ENCODE measurements at places on chromosomes 7 and 10. TPM values are rescaled to one million over a fixed set of nuclear protein-coding genes. Genes with fewer than 3 reads are reported as not detected.

- H3K36me3 ChIP-seq = no peaks in the 10 kb centered on the region
- H3K27me3 ChIP-seq = peaks cover 12% of the 10 kb centered on the region
- DNase-seq = no peak
- no peak overlapping the region for H3K4me3 ChIP-seq
- no peak overlapping the region for H3K27ac ChIP-seq
Measured at GRCh38 chr7:23212841-23213240, 31.0 kb downstream of the NUP42 start.

Gene USP6NL
- 0.83 TPM for total RNA-seq

GRCh38 chr7:7642081-7642480, 1.5 kb downstream of the UMAD1 start:
- H3K27me3 ChIP-seq = no peaks in the 10 kb centered on the region
- H3K27ac ChIP-seq = peak overlapping the region; percentile 97
- H3K4me1 ChIP-seq = peaks cover 31% of the 10 kb centered on the region
- peaks cover 16% of the 10 kb centered on the region for H3K36me3 ChIP-seq
- H3K4me3 ChIP-seq = peak overlapping the region; percentile 97
- DNase-seq = no peak

- no peaks in the 10 kb centered on the region for H3K27me3 ChIP-seq
- peaks cover 43% of the 10 kb centered on the region for H3K4me1 ChIP-seq
- H3K36me3 ChIP-seq = no peaks in the 10 kb centered on the region
Measured at GRCh38 chr10:110461530-110461929, 36.2 kb upstream of the DUSP5 start.

Gene ZNF783
- 27.4 TPM for total RNA-seq

GRCh38 chr10:113679463-113680189, at the start of gene CASP7:
TSS of gene CASP7 (plus strand) at chr10:113679912. CDS start at chr10:113697494, 17,582 bp downstream.
- H3K36me3 ChIP-seq = peaks cover 21% of the 10 kb centered on the region
- peaks cover 3% of the 10 kb centered on the region for H3K27me3 ChIP-seq
- peak; percentile 96 for DNase-seq
- H3K4me3 ChIP-seq = peak within 1 kb of the TSS; percentile 89
- H3K4me1 ChIP-seq = peaks cover 40% of the 10 kb centered on the region

DNA sequence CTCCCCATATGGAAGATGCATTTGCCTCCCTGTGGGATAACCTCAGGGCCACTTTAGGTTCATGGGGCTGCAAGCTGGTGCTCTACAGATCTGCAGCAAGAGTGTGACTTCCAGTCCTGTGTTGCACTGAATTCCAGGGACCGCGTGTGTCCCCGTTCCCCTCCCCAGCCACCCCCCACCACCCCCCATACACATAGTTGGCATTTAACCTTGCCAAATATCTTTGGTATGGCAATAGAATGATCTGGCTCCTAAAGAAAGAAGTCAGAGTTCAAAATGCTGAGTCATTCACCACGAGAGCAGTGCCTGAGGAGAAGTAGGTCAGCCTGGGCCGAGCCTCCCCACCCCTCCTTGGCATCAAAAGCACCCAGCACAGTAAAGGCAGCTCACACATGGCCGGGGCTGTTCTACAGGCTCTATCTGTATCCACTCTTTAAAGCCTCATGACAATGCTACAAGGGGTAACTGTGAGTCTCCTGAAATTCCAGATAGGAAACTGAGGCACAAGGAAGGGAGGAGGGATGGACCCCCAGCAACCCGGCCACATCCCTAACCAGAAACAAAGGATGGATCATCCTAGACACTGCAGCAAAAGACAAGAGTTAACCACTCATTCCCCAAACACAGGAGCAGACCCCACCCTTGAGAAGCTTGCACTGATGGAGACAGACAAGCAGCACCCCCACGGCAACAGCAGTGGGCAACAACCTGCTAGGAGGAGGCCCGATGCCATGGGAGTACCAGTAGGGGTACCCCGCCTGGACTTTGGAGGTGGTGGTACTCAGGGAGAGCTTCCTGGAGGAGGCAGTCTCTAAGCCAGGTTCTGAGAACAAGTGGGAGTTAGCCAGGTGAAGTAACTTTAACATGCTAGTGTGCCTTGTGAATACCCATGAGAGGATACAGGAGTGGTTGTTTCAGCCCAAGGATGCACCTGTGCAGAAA, 70.3 kb upstream of the NANOS1 start:
- no peaks in the 10 kb centered on the region for H3K27me3 ChIP-seq
- no peak overlapping the region for H3K4me3 ChIP-seq
- H3K4me1 ChIP-seq = peaks cover 4% of the 10 kb centered on the region
- no peaks in the 10 kb centered on the region for H3K36me3 ChIP-seq

Gene LIPK
- total RNA-seq = not detected

Gene ARMC3
- total RNA-seq = not detected

GRCh38 chr7:94348142-94348541, 46.6 kb upstream of the COL1A2 start:
- H3K27ac ChIP-seq = no peak overlapping the region
- H3K27me3 ChIP-seq = peaks cover 7% of the 10 kb centered on the region
- no peaks in the 10 kb centered on the region for H3K4me1 ChIP-seq
- DNase-seq = no peak
- no peak overlapping the region for H3K4me3 ChIP-seq

- no peak overlapping the region for H3K4me3 ChIP-seq
- H3K4me1 ChIP-seq = no peaks in the 10 kb centered on the region
- H3K27me3 ChIP-seq = no peaks in the 10 kb centered on the region
- H3K36me3 ChIP-seq = no peaks in the 10 kb centered on the region
- no peak for DNase-seq
Measured at GRCh38 chr7:133910761-133911160, 216.4 kb upstream of the LRGUK start.

DNA sequence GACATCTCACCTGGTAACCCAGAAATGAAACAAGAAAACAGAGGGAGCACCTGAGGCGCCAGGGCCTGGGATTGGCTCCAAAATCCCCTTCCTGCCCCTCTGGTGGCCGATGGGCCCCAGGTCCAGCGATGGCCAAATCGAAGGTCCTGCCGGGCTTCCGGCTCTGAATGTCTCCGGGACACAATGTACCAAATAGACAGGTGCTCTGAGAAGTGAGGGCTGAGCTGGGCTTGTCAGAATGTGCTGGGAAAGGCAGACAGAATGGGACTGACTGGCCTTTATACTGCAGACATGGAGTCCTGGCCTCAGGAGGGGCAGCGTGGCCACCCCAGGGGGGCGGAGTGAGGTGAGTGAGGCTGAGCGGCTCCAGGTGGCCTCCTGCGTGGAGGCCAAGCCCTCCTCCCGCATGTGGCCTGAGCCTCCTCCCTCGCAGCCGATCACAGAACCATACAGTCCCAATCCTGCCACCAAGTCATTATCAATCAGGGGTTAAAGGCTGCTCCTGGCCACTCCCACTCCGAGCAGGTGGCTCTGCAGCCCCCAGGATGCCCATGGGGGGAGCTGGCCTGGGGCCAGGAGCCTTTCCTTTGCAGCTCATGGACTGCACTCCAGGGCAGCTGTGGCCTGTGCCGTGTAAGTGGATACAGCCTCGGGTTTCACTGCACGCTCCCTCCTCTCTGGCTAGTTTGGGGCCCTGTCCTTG, 185.5 kb downstream of the ADARB2 start:
- H3K4me3 ChIP-seq = no peak overlapping the region
- peaks cover 8% of the 10 kb centered on the region for H3K4me1 ChIP-seq
- no peaks in the 10 kb centered on the region for H3K36me3 ChIP-seq
- H3K27ac ChIP-seq = no peak overlapping the region
- DNase-seq = no peak

Gene PLXNA4
- 0.70 TPM for total RNA-seq

DNA sequence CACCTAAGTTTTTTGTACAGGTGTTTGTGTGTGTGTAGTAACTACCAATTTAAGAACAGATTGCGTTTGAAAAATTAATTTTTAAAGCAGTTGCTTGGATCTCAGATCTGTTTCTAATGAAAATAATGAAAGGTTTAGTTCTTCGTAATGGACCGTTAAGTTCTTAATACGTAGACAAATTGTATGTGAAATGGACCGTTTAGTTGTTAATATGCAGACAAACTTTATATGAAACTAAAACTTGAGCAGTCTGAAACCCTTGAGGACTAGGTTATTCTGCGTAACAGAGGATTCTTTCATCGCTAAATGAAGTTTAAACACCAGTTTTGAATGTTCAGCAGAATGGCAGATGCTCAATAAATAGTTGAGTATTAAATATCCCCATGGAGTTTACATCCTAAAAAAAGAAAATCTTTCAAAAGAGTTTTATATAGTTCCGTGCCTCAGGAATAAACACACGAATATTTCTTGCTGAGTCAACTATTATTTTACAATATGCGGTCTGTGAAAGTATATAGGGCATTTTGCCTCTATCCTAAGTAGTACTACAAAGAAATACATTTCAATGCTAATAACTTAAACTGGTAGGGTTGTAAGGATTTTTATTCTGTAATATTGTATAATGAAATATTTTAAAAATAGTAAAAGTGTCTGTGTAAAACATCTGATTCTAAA, 1.2 kb downstream of the DBF4 start:
- H3K4me1 ChIP-seq = peaks cover 55% of the 10 kb centered on the region
- peak overlapping the region; percentile 88 for H3K4me3 ChIP-seq
- H3K27ac ChIP-seq = peak overlapping the region; percentile 98
- no peaks in the 10 kb centered on the region for H3K27me3 ChIP-seq

- H3K27me3 ChIP-seq = no peaks in the 10 kb centered on the region
- peak overlapping the region; percentile 98 for H3K27ac ChIP-seq
- H3K4me1 ChIP-seq = peaks cover 60% of the 10 kb centered on the region
Measured at GRCh38 chr10:71725998-71726579, 6.5 kb upstream of the C10orf105 start.

DNA sequence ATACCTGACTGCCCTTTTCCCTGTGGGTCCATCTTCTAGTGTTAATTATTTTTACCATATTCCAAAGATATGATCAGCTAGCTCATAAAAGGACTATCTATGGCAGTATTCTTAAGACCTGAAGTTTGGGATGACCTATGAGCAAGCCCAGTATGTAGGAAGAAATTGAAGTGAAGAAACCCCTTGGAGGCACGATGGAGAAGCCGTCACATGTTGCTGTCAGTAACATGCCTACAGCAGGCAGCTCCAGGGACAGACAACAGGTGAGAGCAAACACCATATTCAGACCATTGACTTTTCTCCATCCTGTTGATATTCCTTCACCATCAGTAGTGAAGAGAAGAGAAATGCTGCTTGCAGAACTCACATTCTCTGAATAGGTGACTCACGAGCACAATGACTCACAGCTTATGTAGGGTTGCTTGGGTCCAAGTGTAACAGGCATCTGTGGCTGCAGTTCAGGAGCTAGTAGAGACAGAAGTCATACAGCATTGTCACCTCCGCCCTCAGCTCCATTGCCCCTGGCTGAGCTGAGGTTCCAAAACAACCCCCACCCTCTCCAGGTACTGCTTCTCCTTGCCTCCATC, 8.4 kb upstream of the LYZL2 start:
- DNase-seq = no peak
- peaks cover 35% of the 10 kb centered on the region for H3K27me3 ChIP-seq
- H3K36me3 ChIP-seq = no peaks in the 10 kb centered on the region

GRCh38 chr7:13578294-13578693, 411.2 kb downstream of the ETV1 start:
- no peaks in the 10 kb centered on the region for H3K27me3 ChIP-seq
- H3K36me3 ChIP-seq = no peaks in the 10 kb centered on the region
- H3K27ac ChIP-seq = no peak overlapping the region
- DNase-seq = no peak
- no peaks in the 10 kb centered on the region for H3K4me1 ChIP-seq

DNA sequence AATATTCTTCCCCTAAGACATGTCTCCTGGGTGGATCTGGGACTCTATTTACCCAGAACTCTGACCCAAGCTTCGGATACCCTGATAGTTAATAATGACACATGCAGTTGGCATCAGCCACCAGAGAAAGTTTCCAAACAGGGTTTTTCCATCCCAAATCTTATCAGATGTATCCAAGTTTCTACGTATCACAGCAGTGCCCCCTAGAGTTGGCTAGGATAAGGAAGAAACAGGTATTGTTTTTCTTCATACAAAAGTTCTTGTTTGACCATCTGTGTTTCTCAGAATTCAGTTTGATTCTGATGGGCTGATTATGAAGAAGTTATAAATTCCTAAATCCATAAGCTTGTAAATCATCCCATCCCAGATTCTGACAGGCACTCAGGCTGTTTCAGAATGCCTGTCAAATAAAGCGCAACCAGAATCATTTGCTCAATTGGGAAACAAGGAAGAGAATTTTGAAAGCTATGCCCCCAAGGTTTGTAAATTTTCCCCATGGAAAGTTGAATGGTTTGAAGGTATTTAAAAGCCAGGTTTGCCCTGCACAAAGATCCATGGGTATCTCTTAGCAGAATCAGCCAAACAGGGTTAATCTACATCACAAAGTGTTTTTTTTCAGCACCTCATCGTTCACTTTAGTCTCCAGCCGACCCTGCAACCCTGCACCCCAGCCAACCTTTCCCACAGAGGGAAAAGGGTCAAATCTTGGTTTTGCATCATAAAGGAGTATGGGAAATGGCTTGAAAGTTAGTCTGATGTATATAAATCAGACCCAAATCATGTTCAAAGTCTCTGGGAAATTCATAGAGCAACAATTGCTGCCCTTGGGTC, 47.4 kb downstream of the NRAP start:
- H3K27me3 ChIP-seq = peaks cover 18% of the 10 kb centered on the region
- DNase-seq = no peak
- no peak overlapping the region for H3K4me3 ChIP-seq
- H3K27ac ChIP-seq = no peak overlapping the region

DNA sequence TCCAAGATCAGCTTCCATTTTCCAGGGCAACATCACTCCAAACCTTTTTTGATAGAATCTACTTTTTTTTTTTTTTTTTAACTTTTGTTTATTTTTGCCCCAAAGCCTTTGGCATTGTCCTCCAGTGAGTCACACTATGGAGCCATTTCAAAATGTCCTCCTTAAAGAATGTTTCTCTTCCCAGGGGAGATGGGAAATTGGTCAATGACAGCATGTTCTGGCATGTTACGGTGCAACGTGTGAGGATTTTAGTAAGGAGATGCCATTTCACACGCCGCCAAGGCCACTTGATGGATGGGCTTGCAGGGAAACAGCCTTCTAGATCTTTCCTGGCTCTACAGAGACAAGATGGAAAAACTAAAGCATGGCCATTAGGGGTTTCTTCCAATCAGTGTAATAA, 30.7 kb upstream of the TRIL start:
- DNase-seq = no peak
- H3K27ac ChIP-seq = no peak overlapping the region
- no peaks in the 10 kb centered on the region for H3K27me3 ChIP-seq
- no peaks in the 10 kb centered on the region for H3K36me3 ChIP-seq
- no peaks in the 10 kb centered on the region for H3K4me1 ChIP-seq
- H3K4me3 ChIP-seq = no peak overlapping the region

Gene SORBS1
- total RNA-seq = 0.66 TPM

DNA sequence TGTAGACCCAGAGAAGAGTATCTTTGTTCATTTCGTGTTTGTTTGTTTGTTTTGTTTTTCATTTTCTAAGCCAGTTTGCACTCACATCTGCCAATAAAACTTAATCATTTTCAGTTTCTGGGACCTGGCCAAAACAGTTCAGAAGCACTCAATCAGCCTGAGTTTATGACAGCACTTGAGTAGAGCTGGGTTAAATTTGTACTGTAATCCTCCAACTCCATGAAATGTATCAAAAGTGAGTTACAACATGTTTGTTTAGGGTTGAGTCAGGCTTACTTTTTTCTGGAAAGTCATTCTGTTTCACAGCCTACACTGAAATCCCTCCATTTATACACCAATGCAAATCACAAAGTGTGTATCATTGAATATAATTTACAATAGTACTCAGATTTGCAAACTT, 91.9 kb downstream of the ZWINT start:
- no peaks in the 10 kb centered on the region for H3K36me3 ChIP-seq
- H3K4me3 ChIP-seq = no peak overlapping the region
- no peaks in the 10 kb centered on the region for H3K4me1 ChIP-seq
- H3K27me3 ChIP-seq = no peaks in the 10 kb centered on the region
- DNase-seq = no peak
- no peak overlapping the region for H3K27ac ChIP-seq

Measured in activated CD4-positive, alpha-beta T cell treated with anti-CD3 and anti-CD28 coated beads, Interleukin-2, amount 10 ng/mL, durations not matched to agents 24 days and 14 days (primary cell).